Stimulated activated CD8-positive, alpha-beta memory T cell treated with anti-CD3 and anti-CD28 coated beads, Interleukin-7, amount 100 ng/mL, for 24 hours (primary cell): ENCODE measurements at places on chromosomes 11 and 22.

GRCh38 chr11:17188675-17189074, 19.1 kb downstream of the PIK3C2A start:
- DNase-seq, result no peak

- DNase-seq, result no peak
Measured at GRCh38 chr11:115147243-115147807, 356.9 kb downstream of the CADM1 start.

DNA sequence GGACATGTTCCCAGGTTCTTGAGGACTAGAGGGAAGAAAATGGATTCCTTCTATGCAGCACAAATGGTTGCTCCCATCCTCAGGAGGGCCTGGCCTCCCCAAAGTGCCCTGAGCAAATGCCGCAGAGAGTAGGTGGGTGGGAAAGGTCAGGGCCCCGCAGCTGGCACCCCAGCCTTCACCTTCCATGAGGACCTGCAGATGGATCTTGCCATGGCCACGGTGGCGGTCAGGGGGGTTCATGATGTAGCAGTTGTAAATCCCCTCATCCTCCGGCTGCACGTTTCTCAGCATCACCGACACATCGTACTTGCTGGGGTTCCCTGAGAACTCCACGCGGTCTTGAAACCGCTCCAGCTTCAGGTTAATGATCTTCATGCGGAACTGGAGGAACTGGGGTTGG, 8.5 kb downstream of the SCN2B start:
- DNase-seq, result no peak

DNA sequence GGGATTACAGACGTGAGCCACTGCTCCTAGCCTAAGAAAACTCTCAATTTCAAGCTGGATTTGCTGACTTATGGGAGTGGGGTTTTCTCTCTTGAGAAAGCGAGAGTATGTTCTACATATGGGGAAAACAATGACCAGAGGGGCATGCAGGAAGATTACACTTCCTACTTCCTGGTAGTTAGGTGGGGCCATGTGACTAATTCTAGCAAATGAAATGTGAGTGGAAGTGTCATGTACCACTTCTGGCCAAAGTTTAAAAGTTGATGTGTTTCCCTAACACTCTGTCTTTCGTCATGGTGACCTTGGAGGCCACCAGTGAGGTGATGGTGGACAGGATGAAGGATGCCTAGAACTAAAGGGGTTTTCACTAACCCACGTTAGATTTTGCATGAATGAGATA, 50.5 kb downstream of the PARVG start:
- DNase-seq, result no peak

DNA sequence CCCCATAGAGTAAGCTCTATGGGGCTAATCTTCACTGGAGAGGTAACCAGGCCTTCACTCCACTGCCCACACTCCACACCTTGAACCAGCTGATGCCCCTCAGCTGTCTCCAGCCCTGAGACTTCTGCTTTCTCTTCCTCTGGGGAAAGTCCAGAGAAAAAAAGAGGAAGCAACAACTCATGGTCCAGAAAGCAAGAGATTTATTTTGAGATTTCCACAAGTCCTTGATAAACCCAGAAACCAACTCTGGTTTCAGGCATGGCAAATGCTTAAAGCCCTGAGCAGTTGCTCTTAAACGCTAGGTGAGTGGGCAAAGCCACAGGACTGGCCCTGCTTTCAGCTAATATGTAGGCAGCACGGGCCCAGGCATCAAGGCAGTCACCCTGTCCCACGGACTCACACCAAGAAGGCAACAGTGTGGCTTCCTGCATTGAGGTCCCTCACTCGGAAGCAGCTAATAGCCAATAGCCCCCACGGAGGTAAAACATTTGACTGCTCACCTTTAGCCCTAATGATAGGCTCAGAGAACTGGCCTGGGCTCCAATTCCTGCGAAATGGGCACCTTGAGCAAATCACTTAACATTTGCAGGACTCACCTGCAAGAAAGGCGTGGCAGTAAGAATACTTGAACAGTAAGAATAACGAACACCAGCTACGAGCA, 4.3 kb downstream of the CYB561A3 start:
- DNase-seq, result no peak

DNA sequence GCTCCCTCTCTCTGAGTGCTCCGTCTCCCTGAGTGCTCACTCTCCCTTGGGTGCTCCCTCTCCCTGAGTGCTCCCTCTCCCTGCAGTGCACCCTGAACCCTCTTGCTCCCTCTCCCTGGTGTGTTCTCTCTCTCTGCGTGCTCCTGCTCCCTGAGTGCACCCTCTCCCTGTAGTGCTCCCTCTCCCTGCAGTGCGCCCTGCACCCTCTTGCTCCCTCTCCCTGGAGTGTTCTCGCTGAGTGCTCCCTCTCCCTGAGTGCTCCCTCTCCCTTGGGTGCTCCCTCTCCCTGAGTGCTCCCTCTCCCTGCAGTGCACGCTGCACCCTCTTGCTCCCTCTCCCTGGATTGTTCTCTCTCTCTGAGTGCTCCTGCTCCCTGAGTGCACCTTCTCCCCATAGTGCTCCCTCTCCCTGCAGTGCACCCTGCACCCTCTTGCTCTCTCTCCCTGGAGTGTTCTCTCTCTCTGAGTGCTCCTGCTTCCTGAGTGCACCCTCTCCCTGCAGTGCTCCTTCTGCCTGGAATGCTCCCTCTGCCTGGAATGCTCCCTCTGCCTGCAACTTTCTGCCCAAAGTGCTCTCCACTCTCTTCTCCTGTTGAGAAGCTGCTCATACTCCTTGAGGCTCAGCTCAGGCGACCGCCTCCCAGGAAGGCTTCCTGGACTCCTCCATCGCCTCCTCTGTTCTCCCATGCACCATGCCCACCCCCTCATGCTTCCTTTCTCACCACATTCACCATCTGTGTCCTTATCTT, 48.4 kb upstream of the WNT7B start:
- no peak for DNase-seq

- DNase-seq, result no peak
Measured at GRCh38 chr22:49514211-49514610, 313.5 kb downstream of the BRD1 start.
